Skin of body (tissue), 3 donors: ENCODE measurements at places on chromosomes 7 and 10. TPM values are rescaled to one million over a fixed set of nuclear protein-coding genes. Genes with fewer than 3 reads are reported as not detected.

ADAM12 gene
- total RNA-seq: 22.8 TPM

TACC2 gene
- 40.2 TPM for total RNA-seq

NRCAM gene
- total RNA-seq: 7.9 TPM

FAM24B gene
- total RNA-seq: 5.7 TPM

GRCh38 chr10:122149561-122150505 is 121.3 kb upstream of the BTBD16 start:
- DNase-seq: peak; percentile 89

DNA sequence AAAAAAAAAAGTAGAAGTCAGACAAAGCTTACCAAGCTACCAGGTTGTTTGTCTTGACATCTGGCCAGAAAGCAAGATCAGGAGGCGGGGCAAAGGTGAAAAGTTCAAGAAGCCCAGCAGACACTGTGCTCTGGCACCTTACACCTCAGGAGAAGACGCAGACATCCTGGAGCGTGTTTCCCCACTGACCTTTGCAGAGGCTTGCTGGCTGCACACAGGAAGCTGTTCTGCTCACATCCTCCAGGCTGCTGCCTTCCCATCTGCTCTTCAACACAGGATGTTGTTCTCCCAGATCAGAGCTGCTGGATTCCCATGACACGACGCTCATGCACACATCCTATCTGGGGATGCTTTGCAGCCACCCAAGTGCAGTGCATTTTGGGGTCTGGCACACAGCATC is 174.4 kb upstream of the KIAA1217 start:
- DNase-seq: peak; percentile 10

- DNase-seq: no peak
These were observed 8.1 kb downstream of the SCD start for GRCh38 chr10:100355086-100355485.

DNA sequence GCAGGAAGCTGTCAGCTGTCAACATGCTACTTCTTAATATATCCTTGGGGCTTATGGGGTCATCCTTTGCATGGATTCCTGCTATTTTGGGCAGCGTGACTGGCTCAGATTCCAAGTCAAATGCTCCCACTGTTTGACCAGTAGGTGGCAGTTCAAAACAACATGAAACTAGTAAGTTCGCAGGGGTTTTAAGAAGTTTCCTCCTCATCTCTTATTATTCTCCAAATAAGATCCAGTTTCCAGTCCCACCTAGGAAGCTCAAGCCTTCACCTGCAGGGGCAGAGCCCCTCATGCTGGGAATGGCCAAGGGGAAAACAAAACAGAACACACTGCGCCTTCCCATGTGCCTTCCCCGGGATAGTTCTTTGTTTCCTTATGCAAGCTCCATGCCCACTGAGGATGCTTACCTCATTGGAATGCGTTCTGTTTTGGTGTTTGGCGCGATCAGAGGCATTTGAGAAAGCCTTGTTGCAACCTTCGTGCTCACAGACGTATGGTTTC is 259.8 kb downstream of the GLI3 start:
- DNase-seq: peak; percentile 59

- no peak for DNase-seq
These were observed 1174.3 kb downstream of the XPNPEP1 start for GRCh38 chr10:108749042-108749441.

DNA sequence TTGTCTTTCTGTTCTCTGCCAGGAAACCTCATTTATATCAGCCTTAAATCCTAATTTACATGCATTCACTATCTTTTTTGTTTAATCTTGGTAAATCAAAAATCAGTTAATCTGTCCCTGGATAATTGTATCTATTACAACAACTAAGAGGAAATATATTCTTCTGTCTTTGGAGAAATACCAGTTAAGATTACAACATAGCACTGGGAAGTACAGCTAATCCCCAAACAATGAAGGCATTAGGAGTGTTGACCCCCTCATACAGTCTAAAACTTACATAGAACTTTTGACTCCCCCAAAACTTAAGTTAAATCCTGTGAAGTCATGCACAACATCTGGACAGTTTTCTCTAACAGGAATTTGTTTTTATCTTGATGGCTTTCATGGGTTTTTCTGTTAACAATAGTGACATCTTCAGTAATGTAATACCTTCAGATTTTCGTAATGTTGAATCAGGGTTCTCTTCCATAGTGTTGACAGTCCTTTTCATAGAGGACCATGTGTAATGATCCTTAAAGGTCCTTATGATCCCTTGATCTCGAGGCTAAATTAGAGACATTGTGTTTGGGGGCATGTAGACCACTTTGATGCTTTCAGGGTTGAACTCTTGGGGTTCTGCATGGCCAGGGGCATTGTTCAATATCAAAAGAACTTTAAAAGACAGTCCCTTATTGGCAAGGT is 24.1 kb upstream of the ABCC2 start:
- no peak for DNase-seq

DNA sequence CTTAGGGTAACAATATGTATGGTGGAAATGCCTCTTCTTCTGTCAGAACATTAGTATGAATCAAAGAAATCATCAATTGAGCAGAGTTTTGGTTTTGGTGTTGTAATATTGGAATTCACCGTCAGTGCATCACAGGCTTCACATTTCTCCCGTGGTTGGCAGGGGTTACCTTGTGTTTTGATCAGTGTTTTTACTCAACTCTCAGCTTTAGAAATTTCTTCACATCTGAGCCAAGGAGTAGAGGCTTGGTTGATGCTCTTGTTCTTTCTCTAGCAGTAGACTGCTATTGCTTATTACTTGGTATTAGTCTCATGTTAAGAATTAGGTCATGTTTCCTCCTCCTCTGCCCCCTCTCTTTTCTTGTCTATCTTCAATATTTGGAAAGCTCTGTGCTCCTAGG is 188.8 kb upstream of the SMIM30 start:
- no peak for DNase-seq

DNA sequence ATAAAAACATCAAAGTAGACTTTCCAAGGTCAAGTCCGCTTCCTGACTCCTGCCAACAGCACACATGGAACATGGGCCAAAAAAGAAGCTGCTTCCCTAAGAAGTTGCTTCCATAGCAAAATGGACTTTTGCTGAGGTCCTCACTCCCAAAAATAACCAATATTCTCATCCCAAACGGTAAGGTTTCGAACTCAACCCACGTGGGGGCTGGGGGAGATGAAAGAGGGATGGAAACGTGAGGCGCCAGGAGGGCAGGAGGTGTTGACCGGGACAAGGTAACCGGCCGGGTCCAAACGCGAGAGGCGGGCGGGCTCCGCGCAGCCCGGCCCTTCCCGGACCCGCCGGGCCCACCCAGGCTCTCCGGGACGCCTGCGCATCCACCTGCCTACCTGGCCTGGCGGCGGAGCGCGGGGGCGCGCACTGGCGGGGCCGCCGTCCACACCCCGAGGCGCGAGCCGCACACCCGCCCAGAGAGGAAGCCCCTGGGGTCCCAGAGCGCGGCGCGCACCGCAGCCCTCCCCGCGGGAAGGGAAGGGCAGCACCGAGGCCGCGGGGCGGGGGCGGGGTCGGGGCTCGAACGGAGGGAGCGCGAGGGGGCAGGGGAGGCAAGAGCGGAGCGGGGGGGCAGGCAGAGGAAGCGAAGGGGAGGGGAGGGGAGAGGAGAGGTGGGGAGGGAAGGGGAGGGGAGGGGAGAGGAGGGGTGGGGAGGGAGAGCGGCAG is 742 bp downstream of the LMBR1 start:
- peak; percentile 12 for DNase-seq

DNA sequence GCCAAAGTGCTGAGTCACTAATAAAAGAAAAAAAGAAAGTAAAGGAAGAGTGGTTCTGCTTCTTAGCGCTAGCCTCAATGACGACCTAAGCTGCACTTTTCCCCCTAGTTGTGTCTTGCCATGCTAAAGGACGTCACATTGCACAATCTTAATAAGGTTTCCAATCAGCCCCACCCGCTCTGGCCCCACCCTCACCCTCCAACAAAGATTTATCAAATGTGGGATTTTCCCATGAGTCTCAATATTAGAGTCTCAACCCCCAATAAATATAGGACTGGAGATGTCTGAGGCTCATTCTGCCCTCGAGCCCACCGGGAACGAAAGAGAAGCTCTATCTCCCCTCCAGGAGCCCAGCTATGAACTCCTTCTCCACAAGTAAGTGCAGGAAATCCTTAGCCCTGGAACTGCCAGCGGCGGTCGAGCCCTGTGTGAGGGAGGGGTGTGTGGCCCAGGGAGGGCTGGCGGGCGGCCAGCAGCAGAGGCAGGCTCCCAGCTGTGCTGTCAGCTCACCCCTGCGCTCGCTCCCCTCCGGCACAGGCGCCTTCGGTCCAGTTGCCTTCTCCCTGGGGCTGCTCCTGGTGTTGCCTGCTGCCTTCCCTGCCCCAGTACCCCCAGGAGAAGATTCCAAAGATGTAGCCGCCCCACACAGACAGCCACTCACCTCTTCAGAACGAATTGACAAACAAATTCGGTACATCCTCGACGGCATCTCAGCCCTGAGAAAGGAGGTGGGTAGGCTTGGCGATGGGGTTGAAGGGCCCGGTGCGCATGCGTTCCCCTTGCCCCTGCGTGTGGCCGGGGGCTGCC is at the start of gene IL6:
Gene IL6 (plus strand): TSS at position 294 of the 807 bp plus-strand sequence. CDS start 63 bp downstream, at position 357.
- peak; percentile 76 for DNase-seq

- peak; percentile 98 for DNase-seq
These were observed 140.4 kb upstream of the NAMPT start for GRCh38 chr7:106425017-106425719.
